ENCODE measurements at places on chromosomes 16 and 17.

- no peak for DNase-seq
Observed at GRCh38 chr17:28878981-28879380, 18.6 kb downstream of the FLOT2 start.

GRCh38 chr16:89442588-89442987 is 47.8 kb downstream of the ANKRD11 start:
- no peak for DNase-seq

- no peak for DNase-seq
Observed at GRCh38 chr16:70774261-70774660, 26.7 kb downstream of the VAC14 start.

DNA sequence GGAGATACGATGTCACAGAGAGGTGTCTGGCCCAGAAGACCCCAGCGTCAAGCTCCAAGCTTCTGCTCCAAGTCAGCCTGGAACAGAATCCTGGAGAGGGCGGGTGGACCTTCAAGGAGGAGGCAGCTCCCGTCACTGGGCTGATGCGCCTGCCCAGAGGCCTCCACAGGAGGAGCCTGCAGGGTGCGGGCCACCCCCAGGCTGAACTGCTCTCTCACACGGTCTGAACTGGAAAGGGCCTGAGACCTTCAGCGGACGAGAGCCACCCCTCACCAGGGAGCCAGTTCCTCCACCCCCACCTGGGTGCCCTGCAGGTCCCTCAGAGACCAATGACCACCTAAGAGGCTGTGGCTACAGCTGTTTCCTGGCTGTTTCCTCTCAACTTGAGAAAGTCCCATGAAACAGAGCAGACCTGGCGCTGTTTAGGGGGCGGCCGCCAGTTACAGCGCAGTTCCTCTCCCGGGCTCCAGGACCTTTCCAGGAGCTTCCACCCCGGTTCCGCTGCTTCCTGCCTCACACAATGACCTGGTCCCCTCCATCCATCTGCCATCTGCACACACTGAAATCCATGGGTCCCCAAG is 36.0 kb upstream of the KLHDC4 start:
- no peak for DNase-seq

GRCh38 chr16:66899945-66900710 is 18.6 kb downstream of the CDH16 start:
- DNase-seq, result no peak

DNA sequence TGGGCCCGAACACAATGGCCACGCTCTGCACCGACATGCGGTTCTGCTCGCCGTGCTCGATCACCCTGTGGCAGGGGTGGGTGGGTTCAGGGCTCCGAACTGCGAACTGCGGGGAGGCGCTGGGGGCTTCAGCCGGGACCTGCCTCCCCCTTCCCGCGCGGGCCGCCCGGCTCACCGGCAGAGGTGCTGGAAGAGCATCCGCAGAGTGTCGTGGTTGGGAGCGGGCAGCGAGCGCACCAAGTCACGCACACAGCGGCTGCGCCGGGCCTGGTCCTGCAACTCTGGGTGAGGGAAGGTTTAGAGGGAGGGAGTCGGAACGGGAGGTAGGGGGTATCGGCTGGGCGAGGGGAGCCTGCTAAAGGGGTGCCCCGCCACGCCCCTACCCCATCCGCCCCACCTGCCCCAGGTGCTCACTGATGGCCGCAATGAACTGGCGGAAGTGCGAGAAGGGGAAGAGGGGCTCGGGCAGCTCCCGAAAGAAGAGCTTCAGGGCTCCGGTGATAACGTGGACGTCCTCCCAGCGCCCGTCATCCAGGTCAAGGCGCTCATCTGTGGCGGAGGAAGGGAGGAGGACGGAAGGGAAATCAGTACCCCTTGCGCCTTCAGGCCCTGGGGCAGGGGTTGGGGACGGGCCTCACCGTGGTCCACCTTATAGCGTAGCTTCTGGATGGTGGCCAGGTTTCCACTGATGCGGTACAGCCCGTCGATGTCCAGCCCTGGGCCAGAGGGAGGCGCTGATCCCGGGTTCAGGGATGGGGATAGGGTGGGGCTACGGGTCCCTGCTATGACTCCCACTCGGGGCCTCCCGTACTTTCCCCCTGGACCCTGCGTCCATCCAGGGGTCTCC is 36.9 kb downstream of the ARHGAP27 start:
- no peak for DNase-seq

- no peak for DNase-seq
Observed at GRCh38 chr17:28827672-28828071, 14.9 kb downstream of the FAM222B start.

- no peak for DNase-seq
Observed at GRCh38 chr16:69049146-69049545, 56.3 kb upstream of the HAS3 start.

DNA sequence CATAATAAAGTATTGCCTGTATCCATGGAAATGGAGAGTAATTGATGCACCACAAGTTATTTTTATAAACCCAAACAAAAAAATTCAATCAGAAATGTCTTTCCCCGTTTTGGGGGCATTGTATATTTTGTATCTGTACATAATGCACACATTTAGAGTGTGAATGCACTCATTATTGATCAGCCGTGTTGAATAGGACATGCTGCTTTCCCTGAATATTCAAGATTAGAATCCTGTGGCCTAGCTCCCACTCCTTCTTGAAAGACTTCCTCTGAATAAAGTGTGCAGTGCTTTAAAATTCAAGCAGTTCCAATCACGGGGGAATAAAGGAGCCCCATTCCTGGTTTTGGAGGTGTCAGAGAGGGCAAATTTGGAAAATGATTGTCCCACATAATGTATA is 103.8 kb upstream of the TOX3 start:
- no peak for DNase-seq
